ENCODE measurements at places on chromosomes 2 and 18. TPM values are rescaled to one million over a fixed set of nuclear protein-coding genes. Genes with fewer than 3 reads are reported as not detected.

DNA sequence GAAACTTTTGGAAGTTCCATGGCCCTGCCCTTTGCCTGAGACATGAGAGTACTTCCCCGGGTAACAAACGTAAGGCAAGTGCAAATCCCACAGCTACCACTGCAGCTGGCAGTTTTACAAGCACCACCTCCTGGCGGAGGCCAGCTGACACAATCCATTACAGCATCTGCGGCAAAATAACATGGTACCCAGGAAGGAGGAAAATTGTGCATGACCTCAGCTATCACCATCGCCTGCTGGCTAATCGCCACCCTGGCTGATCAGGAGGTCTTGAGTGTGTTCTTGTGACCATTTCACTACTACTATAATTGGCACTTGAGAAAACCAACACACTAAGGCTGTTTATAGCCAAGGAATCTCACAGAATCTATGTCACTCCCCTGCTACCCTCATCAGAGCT, 71.7 kb upstream of the SERPINE2 start:
- no peak for DNase-seq

- no peak for DNase-seq
Measured at GRCh38 chr18:2964361-2965010, 48.5 kb downstream of the LPIN2 start.

Gene MRPL44
- total RNA-seq, result 27.7 TPM

DNA sequence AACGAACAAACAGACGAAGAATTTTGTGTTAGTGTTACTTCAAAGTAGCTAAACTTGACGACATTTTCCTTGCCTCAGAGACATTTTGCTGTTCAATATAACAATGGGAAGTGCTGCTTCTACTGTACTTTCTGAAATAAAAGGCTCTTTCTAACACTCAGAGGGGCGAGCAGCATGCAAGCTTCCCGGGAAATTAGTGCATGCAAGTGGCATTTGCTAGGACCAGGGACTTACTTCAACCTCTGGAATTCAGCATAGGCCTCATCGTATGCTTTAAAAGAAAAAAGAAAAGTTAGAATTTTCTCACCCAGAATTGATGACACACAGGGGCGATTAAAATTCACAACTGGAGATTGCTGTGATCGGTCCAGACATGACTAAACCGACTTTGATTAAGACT, 62.5 kb upstream of the LPIN2 start:
- no peak for DNase-seq

Gene CPLX4
- total RNA-seq, result not detected

Gene INHBB
- total RNA-seq, result 1.8 TPM

All from endothelial cell of umbilical vein (primary cell).